ENCODE measurements at places on chromosomes 12 and 14.
A peak's percentile ranks its signal among the peaks of the same experiment; 100 is the strongest.

DNA sequence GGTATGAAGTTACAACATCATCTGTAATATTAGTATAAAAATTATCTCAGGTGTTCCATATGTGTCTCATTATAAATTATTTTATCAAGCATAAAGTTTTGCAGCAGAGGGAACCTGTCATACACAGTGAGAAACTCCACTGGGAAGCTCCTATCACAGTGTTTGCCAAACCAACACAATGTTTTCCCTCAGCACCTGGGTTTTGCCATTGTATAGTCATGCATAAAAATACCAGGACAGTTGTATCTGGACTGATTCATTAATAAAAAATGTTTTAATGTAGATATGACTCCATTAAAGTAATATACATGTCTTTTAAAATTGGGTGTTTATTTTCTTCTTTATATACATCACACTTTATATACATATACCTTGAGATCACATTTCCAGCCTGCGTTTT lies 56.6 kb downstream of the METTL25 start:
- DNase-seq: no peak

DNA sequence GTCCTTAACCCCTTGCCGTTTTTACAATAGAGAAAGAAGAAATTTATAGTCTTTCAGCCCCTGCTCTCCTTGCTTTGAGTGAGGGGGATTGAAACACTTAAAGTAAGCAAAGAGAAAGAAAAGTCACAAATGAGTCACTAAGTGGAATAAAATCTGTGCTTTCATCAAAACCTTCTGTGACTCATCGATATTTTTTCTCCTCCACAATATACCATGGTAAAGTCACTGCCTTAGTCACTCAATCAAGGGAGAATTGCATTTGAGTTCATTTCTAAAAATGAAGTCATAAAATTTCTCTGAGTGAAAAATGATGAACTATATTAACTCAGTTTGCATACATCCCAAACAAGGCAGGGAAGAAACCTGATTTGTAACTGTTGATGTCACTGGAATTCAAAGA lies 470.3 kb downstream of the FOXG1 start:
- no peak for DNase-seq

DNA sequence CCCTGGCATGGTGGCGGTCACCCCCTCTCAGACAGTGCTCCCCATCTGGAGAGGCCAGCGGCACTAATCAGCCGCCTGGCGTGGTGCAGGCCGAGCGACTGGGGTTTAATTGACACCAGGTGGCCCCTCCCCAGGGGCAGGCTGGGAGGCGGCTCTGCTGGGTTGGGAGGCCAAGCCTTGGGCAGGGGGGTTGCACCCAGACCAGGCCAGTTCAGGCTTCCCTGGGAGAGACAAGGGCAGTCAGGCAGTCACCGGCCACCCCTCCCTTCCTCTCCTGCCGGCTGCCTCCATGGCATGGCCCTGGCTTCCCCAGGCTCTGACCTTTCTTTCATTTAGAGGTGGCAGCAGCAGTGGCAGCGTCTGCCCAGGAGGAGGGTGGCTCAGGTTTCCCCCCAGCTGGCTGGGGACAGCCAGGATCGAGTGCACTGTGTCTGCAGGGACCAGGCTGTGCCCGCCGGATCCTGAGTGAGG lies 78.1 kb upstream of the NOS1 start:
- DNase-seq: no peak

DNA sequence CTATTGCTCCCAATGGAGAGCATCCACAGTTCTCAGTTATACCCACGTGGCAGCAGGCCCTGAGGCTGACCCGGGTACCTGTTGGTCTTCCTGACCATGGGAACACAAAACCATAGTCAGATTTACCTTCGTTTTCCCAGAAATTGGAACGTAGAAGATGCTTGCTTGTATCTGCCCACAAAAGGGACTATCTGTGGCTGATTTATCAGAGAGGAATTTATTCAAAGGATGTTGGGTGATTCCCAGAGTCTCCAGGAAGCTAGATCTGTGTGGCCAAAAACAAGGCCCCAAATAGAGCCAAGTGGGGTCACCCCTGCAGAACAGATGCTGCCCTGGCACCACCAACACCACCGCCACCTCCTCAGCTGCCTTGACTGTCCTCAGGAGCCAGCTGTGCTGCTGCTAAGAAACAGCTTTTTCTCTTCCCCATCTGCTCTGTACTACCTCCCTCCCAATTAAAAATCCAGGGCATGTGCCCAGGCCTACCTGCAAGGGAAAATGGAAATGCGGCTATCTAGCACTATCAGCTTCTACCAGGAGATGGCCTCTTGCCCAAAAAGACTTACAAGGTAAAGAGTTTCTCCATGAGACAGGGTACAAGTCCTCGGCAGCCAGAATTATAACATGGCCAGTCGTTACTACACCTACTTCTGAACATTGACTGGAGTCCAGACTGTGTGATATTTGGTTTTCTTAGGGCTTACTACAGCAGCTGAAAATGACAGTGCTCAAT lies 128.6 kb upstream of the PLEKHG7 start:
- no peak for DNase-seq

DNA sequence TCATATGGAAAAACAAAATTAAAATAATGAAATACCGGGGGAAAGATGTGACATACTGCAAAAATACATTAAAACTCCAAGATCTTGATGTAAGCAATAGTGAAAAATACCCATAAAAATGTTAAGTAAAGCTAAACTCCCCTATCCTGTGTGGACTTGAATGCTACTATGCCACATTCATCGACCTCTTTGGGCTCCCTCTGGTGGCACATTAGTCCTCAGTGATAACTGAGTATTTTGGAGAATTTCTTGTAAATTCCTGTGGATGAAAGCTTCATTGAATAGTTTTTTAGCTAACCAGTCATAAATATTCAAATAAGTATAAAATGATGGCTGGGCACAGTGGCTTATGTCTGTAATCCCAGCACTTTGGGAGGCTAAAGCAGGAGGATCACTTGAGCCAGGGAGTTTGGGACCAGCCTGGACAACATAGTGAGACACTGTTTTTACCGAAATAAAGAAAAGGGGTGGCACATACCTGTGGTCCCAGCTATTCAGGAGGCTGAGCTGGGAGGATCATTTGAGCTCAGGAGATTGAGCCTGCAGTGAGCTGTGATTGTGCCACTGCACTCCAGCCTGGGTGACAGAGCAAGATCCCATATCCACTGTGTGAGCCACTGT lies 42.4 kb upstream of the SGPP1 start:
- DNase-seq: peak; percentile 50

GRCh38 chr12:70149013-70149412 lies 94.2 kb upstream of the CNOT2 start:
- no peak for DNase-seq

GRCh38 chr12:64714551-64714968 lies 44.6 kb downstream of the GNS start:
- peak; percentile 36 for DNase-seq

- DNase-seq: no peak
Measured at GRCh38 chr12:107873223-107873622, 98.7 kb downstream of the ASCL4 start.

DNA sequence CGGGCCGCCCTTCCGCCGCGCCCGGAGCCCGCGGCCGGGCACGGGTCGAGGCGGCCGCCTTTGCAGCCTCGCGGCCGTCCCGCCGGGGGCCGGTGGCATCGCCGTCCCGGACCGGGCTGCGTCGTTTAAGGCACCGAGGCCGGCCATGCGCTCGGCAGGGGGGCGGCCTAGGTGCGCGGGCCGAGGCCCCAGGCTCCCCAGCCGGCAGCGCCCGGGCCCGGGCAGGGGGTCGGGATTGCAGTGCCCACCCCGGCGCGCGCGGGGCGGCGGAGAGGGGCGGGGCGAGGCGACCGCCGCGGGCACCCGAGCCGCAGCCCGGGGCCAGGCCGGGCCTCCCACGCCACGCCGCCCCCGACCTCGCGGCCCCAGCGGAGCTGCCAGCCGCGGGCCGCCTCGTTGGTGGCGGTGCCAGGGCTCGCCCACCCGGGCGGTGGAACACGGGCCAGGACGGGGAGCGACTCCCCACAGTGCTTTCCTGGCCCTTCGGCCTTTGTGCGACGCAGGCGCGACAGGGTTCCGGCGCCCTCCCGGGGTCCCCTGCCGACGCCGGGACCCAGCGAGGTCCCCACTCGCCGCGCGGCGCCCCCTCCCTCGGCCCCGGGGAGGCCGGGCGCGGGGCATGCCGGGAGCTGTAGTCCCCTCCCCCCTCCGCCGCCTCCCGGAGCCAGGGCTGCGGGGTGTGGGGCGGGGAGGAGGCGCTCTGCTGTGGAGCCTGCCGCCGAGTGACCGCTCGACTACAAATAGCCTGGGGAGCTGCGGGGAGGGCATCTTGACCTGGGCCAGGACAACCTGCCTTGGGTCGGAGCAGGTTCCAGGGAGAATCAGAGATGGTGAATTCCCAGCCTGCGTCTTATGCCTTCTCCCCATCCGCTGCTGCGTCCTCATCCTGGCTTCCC lies 769 bp downstream of the FKBP4 start:
- peak; percentile 83 for DNase-seq

DNA sequence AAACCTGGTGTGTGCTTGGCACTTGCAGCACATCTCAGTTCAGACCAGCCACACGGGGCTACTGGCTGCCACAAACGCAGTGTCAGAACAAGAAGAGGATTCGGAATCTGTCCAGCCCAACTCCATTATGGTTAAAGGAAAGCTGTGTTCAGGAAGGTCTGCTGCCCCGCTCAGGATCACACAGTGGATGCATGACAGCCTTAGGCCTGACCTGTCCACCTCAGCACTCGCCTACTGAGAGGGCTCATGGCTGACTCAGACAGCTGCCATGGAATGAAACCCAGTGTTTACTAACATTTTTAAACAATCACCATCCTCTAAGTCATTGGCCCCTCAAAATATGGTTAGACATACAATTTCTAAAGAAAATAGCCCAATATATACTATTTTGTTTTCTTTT lies 5.6 kb upstream of the NIN start:
- DNase-seq: no peak

DNA sequence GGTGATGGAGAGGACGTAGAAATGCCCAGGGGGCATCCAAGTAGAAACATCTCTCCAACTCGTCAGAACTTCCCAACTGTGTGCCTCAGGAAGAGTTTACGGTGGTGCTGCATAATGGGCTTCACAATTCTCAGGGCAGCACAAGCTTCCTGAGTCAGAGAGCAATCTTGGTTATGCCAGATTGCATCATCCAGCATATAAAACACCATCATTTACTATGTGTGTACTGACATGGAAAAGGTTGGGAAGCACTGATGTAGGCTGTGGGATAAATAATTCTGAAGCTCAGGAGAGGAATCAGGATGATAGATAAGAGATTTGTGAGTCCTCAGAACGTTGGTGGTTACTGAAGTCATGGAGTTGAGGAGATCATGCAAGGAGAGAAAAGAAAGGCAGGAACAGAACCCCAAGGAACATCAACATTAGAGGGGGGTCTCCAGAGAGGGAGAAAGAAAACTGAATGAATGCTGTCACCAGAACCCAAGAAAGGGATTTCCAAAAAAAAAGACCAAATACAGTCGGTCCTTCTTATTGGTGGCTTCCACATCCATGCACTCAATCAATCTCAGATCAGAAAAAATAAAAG lies 4.7 kb upstream of the NCKAP5L start:
- DNase-seq: no peak

DNA sequence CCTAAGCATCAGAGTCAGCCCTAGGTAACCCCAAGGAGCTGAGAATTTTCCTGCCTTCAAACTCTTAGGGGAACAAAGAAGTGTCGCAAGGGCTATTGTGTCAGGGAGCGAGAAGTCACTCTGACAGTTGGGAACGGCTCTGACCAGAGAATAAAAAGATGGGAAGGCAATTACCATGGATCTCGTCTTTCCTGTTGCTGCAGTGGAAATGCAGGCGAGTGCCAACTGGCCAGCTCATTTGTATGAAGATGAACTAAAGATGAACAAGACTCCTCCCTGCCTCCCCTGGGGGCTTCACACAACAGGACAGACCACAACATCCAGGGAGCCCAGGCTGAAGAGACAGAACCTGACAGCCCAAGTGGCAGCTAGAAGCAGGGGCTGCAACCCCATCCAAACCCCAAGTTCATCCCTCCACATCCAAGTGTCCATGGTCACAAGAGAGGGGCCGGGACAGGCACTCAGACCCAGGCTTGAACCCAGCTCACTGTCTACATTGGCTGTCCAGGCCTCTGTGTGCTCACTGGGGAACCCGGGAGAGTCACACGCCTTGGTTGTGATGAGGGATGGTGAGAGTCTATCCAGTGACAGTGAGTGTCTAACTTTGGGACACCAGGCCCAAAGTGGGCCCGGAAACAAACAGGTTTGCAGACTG lies 322.4 kb downstream of the BCL11B start:
- DNase-seq: no peak

DNA sequence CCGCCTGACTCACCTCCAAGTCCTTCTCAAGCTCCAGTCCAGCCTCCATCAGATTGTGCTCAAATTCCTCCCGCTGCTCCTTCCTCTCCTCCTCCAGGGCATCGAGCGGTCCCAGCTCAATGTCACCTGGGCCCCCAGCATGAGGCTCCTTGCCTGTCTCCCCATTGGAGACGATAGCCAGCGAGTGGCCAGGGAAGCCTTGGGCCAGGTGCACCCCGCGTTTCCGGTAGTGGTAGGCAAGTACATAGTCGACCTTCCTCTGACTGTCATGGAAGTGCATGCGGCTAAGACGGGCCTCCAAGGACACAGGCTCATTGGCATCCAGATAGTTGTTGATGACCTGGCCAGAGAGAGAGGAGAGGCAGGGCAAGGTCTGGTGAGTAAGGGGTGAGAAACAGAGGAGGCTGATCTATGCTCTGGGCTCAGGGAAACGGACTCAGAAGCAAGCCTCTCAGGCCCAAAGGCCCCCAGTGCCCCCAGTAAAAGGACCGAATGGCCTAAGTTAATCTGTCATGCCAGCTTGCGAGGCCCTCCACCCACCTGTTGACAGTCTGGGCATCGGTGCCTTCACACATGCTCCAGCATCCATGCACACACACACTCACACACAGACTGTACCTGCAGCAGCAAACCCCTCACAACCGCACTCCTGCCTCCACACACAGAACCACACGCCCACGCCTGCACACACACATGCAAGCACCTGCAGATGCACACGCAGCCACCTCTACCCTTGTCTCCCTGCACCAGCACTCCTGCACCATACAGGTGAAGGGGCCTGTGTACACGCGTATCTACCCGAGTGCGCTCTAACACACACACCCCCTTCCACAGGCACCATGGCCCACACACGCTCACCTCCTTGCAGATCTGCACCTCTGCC lies 23.8 kb downstream of the ANO2 start:
- no peak for DNase-seq

Measured in activated T-cell treated with anti-CD3 and anti-CD28 coated beads, Interleukin-2, amount 50 U/mL, for 72 hours (primary cell).